ENCODE measurements at places on chromosomes 13 and 19.
A peak's percentile ranks its signal among the peaks of the same experiment; 100 is the strongest.

DNA sequence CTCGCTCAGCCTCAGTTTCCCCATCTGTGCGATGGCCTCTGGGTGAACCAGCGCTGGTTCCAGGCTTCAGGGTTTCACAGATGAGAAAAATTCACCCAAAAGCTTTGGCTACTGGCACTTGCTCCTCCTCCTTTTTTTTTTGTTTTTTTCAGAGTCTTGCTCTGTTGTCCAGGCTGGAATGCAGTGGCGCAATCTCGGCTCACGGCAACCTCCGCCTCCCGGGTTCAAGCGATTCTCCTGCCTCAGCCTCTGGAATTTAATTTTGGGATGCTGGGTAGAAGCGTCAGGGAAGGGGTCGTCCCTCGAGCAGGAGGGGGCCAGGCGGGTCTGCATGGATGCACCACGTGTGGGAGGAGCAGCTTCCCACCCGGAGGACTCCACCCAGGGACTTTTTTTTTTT, 7.0 kb downstream of the PRSS57 start:
- DNase-seq, result no peak

DNA sequence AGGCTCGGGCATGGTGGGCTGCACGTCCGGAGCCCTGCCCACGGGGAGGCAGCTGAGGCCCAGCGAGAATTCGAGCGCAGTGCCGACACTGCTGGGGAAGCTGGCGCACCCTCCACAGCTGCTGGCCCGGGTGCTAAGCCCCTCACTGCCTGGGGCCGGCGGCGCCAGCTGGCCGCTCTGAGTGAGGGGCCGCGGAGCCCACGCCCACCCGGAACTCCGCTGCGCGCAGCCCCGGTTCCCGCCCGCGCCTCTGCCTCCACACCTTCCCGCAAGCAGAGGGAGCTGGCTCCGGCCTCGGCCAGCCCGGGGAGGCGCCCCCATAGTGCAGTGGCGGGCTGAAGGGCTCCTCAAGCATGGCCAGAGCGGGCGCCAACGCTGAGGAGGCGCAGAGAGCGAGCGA, 2080.4 kb downstream of the PCDH9 start:
- DNase-seq, result no peak

DNA sequence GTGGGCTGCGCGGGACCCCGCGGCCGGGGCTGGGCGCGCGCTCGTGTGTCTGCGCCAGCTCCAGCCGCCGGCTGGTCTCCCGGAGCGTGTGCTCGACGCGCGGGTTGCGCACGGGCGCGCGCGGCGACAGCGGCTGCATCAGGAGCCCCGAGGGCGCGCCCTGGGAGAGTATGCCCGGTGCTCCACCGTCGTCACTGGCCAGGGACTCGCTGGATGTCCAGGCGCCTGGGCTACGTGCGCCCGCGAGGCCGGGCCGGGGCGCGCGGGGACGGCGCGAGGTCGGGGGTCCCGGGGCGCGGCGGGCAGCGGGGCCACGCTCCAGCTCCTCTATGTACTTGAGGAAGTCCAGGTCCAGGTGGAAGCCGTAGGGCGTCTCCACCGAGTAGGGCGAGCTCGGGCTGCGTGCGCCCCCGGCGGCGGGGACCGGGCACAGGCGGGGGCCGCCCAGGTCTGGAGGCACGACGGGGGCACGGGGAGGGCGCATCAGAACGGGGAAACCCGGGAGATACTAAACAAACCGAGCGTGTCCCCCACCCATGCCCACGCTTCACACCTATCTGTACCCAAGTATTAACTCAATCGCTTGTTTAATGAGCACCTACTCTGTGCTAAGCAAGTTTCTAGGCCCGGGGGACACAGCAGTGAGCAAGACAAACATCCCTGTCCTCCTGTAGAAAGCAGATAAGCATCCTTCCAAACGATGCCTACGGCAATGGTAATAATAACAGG, 7.6 kb downstream of the KANK3 start:
- no peak for DNase-seq

- no peak for DNase-seq
Observed at GRCh38 chr19:16601378-16602052, 26.5 kb downstream of the MED26 start.

- no peak for DNase-seq
Observed at GRCh38 chr19:42005504-42005903, 11.5 kb upstream of the ATP1A3 start.

- DNase-seq, result no peak
Observed at GRCh38 chr19:47661611-47662010, 51.6 kb upstream of the EHD2 start.

- no peak for DNase-seq
Observed at GRCh38 chr13:42752731-42753130, 28.7 kb upstream of the FAM216B start.

GRCh38 chr13:114259374-114259773, 22.0 kb upstream of the UPF3A start:
- DNase-seq, result no peak

DNA sequence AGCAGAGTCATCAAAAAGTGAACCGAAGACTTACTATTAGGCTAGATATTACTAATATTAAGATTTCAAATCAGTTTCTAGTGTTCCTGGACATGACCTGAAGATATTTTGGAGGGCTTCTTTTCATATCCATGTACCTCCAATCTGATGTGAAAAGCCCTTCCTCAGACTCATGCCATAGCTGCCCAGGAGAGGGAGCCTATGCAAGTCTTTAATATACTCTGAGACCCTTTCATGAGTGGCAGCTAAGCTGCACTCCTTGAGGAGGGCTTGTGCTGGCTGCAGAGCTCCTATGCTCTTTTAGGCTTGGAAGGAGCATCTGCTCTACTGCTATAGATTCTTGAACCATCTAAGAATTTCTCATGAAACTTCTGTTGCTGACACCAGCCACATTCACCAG, 715.3 kb downstream of the OLFM4 start:
- no peak for DNase-seq

DNA sequence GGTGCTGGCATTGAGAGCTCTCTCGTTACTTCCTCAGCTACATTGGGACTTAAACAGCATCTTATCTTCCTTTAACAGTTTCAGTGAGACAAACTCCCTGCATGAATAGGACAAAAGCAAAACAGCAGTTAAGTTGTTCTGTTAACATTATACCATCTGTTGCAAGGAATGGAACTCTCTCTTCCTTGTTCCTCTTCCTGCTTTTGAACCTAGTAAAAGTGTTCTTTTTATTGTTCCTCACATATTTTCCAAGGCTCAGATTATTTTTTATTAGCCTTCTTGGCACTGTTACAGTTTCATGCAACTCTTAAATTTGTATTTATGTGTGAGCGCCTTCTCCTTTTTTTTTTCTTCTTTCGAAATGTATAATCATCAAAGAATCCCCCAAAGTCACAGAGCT, 202.6 kb upstream of the UFM1 start:
- DNase-seq, result no peak

DNA sequence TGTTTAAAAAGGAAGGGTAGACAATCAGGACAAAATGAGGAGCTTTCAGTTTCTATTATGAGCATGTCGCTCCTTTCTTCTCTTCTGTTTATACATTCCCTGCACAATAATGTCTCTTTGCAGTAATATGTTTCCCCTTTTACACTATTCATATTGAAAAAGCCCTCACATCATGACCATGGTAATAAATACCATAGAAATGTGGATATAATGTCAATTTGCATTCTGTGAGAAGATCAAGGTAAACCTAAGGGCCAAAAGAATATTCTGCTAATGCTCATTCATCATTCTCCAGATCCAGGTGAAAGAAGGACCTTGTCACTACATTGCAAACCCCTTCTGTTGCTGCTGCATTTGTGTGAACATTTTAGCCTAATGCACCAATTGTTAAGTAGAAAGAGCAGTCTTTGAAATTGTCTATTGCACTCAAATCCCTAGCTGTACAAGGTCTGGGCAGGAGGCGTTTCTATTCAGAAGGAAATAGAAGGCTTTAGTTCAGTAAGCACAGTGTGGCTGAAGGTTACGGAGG, 117.6 kb upstream of the SOX21 start:
- no peak for DNase-seq

GRCh38 chr13:43684963-43685725, 101.6 kb downstream of the ENOX1 start:
- no peak for DNase-seq

- no peak for DNase-seq
Observed at GRCh38 chr13:71644579-71644978, 222.4 kb downstream of the DACH1 start.

DNA sequence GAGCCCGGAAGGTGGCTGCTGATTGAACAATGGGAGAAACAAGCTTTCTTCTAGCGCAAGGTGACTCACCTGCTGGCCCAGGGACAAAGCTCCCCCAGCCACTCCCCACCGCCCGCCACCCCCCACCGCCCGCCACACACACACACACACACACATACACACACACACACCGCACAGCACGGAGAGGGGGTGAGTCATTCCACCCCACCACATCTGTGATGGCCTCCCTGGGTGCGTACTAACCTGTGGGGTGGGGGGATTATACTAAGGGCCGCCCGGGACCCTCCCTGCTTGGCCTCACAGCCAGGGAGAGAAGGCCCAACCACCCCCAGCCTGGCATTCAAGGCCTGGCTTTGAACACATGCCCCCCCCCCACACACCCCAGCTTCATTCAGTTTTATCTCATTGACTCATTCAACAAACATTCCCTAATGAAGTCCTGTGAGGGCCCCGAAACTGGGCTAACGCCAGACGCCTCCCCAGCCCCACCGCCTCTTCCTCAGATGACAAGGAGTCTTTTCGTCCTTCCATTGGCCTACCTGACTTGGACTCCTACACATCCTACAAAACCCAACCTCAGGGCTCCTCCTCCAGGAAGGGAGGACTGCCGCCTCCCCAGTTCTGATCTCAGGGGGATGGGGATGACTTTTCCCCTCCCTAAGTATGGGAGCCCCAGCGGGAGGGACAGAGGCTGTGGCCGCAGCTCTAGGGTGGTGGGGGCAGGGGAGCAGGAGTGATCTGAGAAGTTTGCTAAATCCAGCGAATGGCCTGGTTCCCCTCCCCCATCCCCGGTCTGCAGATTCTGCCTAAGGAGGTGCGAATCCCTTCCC, 5.8 kb upstream of the ONECUT3 start:
- DNase-seq, result no peak

DNA sequence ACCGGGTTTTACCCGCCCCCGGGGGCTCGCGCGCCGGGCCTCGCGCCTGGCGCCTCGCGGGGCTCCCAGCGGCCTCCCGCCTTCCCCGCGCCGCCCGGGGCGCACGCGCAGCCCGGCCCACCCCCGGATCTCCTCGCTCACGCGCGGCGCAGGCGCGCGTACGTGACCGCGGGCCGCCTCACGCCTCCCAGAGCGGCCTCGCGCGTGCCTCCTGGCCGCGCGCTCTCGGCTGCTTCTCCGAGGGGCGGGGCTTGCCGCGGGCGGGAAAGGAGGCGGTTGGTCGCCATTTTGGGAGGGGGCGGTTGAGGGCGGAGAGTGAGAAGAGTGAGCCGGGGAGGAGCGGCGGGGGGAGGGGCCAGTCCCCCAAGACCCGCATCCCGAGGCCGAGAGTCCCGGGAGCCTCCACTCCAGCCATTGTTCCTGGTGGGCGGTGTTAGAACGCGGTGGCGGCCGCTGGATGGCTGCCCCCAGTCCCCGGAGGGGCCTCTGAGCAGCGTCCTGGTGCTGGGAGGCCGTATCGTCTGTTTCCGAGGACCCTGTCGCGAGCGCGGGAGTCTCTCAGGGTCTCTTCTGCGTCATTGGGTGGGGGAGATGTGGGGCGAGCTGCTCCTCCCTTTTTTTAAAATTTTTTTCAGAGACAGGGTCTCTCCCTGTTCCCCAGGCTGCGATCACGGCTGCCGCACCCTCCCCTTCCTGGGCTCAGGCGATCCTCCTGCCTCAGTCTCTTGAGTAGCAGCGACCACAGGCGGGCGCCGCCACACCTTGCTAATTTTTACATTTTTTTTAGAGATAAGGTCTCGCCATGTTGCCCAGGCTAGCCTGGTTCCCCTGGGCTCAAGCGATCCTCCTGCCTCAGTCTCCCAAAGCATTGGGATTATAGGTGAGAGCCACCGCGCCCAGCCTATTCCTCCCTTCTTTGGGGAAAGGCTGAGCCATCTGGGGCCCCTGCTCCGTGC, at the start of gene ZNF541:
TSS of gene ZNF541 (minus strand) at position 78 of the 956 bp plus-strand sequence. CDS start 17,292 bp downstream, outside the sequence.
- peak; percentile 86 for DNase-seq

- DNase-seq, result no peak
Observed at GRCh38 chr13:67283637-67284036, 53.5 kb upstream of the PCDH9 start.

DNA sequence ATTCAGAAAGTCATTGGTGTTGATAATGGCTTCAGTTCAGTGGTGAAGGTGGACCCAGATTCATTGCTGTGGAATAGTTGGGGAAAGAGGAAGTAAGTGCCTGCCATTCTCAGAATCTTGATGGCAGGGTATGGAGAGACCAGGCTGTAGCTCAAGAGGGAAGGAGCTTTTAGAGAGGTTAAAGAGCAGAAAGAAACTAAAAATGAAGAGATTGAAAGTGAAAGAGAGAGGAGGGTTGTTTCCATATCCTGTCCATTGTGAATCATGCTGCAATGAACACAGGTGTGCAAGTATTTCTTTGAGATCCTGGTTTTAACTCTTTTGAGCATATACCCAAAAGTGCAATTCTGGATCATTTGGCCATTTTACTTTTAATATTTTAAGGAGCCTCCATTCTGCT, 12.5 kb downstream of the GJB6 start:
- no peak for DNase-seq

DNA sequence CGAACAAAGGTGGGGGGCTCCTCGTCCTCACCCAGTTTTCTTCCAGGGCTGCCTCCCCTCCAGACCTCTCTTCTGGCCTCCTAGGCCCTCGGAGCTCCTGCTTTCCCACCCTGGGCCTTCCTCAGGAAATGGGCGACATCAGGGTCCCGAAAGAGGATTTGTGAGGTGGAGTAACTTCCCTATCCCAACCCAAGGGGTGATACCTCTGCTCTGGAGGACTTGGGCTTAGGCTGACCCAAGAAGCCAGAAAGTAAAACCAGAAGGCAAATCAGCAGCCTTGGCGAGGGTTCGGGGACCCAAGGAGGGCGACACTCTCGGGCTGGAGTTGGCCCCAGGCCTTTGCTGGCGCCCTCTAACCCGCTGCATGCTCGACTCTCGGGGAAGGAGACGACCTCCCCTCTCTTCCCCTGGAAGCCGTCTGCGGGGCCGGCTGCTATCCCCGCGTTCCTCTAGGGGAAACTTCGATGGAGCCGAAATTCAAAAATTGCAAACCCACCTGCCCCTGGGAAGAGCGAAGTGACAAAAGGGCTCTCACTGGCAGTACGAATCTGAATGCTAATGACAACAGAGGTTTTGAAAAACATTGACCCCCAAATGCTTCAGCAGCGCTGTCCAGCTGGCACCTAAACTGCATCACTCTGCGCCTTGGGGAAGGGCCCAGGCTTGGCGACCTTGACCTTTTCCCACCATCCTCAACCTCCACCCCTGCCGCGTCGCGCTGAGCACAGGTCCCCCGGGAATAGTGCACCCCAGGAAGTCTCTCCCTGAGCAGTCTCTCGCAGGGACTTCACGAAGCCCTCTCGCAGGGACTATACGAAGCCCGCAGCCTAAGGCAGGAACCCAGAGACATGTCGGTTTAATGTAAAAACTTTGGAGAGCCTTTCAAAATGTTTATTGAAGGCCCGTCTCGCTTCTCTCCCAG, 2.4 kb downstream of the PDX1 start:
- no peak for DNase-seq

GRCh38 chr13:41813426-41813825, 147.5 kb downstream of the VWA8 start:
- no peak for DNase-seq

DNA sequence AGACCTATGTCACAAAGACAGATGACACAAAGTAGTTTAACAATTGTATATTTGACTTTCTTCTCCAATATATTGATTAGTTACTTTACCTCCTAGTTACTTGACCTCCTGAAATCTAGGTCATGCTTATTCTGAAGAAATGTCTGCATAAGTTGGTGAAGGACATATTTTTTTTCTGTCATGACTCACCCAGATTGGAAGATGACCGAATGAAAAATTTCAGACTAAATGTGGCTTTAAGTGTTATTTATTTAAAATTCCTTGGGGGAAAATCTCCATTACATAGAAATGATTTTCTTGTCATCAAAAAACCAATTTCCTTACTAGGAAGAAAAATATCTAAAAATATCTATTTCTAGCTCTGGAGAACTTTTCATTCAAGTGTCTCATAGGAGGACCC, 217.1 kb downstream of the POSTN start:
- DNase-seq, result no peak

Measured in naive thymus-derived CD8-positive, alpha-beta T cell (primary cell).